ENCODE measurements at places on chromosomes 2 and 18.

- H3K36me3 ChIP-seq: no peaks in the 10 kb centered on the region
- H3K4me1 ChIP-seq: peaks cover 6% of the 10 kb centered on the region
- H3K27me3 ChIP-seq: peaks cover 89% of the 10 kb centered on the region
Measured at GRCh38 chr2:45008296-45009129, 739 bp downstream of the SIX2 start.

GRCh38 chr2:23041443-23041842 is 343.5 kb upstream of the KLHL29 start:
- H3K27ac ChIP-seq: no peak overlapping the region
- H3K27me3 ChIP-seq: no peaks in the 10 kb centered on the region
- no peaks in the 10 kb centered on the region for H3K4me1 ChIP-seq
- no peak overlapping the region for H3K4me3 ChIP-seq

DNA sequence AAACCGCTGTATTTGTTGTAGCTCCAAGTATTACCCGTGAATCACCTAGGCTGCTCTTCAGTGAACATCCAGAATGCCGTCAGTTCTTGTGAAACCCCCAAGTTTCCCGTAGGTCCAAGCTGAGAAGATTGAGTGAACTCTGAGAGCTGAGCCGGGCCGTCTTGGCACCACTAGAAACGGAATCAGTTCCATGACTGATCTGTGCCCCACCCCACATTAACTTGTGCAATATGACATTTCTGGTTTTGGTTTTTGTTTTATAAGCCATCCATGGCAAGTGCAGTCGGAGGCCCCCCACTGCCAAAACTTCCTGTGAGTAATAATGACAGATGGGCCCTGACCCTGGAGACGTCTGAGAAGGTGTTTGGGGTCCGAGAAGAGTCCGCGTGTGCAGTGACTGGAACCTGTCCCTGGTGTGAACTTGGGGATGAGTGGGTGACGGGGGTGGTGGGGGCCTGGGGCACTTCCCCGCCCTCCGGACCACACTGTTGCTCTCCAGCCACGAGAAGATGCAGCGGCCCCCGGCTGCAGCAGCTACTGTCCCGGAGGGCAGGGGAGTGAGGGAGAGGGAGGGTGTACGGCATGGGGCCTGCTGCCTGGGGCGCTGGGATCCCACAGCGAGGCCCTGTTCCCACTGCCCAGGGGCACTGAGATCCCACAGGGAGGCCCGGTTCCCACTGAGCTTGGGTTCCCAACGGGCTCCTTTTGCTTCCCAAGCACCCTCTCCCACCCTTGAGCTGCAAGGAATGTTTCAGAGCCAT is 26.5 kb downstream of the NFATC1 start:
- H3K4me1 ChIP-seq: peaks cover 13% of the 10 kb centered on the region
- no peak overlapping the region for H3K4me3 ChIP-seq
- H3K27me3 ChIP-seq: no peaks in the 10 kb centered on the region
- no peak for DNase-seq
- no peak overlapping the region for H3K27ac ChIP-seq
- H3K36me3 ChIP-seq: peaks cover 43% of the 10 kb centered on the region

DNA sequence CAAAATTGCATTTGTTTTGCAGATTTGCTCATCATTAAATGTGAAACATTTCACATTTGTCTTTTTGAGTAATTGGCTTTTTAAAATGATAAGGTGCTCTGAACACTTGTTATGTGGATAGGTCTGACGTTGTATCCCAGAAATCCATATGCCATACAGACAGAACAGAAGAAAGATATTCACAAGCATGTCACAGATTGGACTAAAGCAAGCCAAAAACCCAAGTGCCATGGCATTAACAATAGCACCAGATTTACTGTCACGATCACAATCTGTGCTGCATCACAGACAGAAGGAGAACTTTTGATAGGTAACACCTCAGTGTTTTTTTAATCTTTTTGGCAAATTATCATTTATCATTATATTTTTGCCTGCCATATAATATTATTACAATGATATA is 272.6 kb downstream of the ARHGAP15 start:
- peaks cover 14% of the 10 kb centered on the region for H3K4me1 ChIP-seq
- H3K27ac ChIP-seq: no peak overlapping the region
- no peaks in the 10 kb centered on the region for H3K36me3 ChIP-seq
- no peak overlapping the region for H3K4me3 ChIP-seq
- no peak for DNase-seq
- no peaks in the 10 kb centered on the region for H3K27me3 ChIP-seq

DNA sequence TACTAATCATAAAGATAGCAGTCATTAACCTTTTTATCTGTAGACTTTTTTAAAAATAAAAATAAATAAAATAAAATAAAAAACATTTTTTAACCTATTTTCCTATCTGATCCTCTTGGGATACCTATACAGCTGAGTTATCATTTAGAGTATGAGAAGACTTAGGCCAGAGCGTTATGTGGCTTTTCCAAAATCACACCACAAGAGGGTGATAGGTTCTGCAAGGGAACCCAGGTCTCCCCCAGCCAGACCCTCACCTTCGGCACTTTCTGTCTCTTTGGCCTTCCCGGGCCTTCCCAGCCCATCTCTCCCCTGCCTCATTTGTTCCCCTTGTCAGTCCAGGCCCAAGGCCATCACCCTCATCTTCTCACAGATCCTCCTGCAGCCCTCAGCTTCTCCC is 311.7 kb downstream of the SMAD2 start:
- H3K4me3 ChIP-seq: no peak overlapping the region
- H3K4me1 ChIP-seq: no peaks in the 10 kb centered on the region
- no peaks in the 10 kb centered on the region for H3K36me3 ChIP-seq
- H3K27ac ChIP-seq: no peak overlapping the region
- peaks cover 6% of the 10 kb centered on the region for H3K27me3 ChIP-seq
- no peak for DNase-seq

- DNase-seq: no peak
- H3K27ac ChIP-seq: no peak overlapping the region
- no peaks in the 10 kb centered on the region for H3K36me3 ChIP-seq
Measured at GRCh38 chr2:85221067-85221691, 88.0 kb downstream of the TCF7L1 start.

- no peak for DNase-seq
- no peak overlapping the region for H3K27ac ChIP-seq
- H3K36me3 ChIP-seq: no peaks in the 10 kb centered on the region
- H3K4me1 ChIP-seq: no peaks in the 10 kb centered on the region
Measured at GRCh38 chr18:407191-407590, 93.3 kb downstream of the COLEC12 start.

DNA sequence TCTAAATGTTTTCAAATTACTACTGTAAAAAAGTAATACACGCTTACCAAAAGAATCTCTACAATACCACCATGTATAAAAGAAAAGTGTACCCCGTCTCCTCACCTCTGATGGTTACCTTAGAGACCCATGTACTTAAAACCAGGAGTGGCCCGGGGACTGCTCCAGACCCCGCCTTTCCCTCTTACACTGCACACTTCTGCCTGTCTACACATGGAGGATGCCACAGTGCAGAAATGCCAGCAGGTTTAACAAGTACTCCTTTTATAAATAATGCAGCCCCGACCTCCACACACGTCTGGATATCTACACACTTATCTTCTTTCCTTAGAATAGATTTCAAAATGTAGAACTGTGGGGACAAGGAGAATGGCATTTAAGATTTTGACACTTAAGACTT is 5.3 kb downstream of the HDAC4 start:
- H3K27ac ChIP-seq: no peak overlapping the region
- no peak for DNase-seq
- no peaks in the 10 kb centered on the region for H3K27me3 ChIP-seq
- H3K4me3 ChIP-seq: no peak overlapping the region
- H3K4me1 ChIP-seq: peaks cover 31% of the 10 kb centered on the region
- H3K36me3 ChIP-seq: peaks cover 14% of the 10 kb centered on the region

DNA sequence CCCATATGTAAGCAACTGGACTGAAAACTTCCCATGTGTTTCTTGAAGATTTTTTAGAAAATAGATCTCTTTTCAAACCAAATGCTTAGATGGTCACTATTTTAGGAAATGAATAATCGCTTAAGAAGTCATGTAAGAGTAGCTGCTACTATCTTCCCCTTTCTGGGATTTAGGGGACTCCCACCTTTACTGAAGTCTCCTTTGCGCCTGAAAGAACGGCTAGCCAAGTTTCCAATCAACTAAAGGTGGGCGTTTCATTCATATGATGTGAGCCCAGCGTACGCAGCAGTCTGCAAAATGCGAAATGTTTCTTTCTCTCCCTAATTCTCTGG is 1.1 kb downstream of the DIPK1C start:
- DNase-seq: no peak
- H3K27ac ChIP-seq: no peak overlapping the region
- no peaks in the 10 kb centered on the region for H3K36me3 ChIP-seq
- H3K4me3 ChIP-seq: no peak overlapping the region
- peaks cover 68% of the 10 kb centered on the region for H3K27me3 ChIP-seq

- peaks cover 85% of the 10 kb centered on the region for H3K36me3 ChIP-seq
- H3K4me1 ChIP-seq: peaks cover 12% of the 10 kb centered on the region
- no peak overlapping the region for H3K4me3 ChIP-seq
- no peak overlapping the region for H3K27ac ChIP-seq
Measured at GRCh38 chr2:96271995-96272394, 6.0 kb downstream of the CIAO1 start.

DNA sequence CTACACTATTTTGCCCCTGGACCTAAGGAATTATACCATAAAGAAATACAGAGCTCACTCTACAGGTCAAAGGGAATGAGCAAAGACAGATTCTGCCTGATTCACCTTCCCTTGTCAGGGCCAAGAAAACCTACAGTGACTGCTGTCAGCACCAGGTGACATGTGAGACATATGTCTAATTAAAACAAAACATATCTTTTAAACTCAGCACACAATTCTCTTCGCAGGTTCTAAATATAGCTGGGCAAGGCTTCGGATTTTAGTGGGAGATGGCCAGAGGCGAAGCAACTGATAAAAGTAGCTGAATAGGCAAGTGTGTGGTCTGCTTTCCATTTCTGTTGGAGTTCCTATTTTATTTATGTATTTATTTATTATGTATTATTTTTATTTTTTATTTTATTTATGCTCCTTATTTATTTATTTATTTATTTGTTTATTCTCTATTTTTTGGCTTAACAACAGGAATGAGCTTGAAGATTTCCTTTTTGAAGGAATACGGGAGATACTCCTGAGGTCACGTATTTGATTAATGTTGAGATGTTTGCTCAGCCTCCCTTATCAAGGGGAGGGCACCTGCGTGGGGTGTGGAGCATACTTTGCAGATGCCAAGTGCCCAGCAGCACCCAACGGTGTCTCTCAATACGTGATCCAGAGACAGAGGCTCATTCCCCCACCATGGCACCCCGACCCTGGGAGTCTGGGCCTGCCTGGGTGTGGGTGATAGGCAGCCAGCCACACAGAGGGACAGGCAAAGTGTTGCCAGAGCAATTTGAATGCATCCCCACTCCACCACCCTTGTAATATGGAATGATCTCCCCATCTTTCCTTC is 141.8 kb downstream of the RNF152 start:
- no peak for DNase-seq
- H3K27ac ChIP-seq: no peak overlapping the region
- H3K27me3 ChIP-seq: peaks cover 4% of the 10 kb centered on the region
- no peaks in the 10 kb centered on the region for H3K4me1 ChIP-seq

- H3K27ac ChIP-seq: no peak overlapping the region
- H3K36me3 ChIP-seq: no peaks in the 10 kb centered on the region
- no peak overlapping the region for H3K4me3 ChIP-seq
- H3K4me1 ChIP-seq: no peaks in the 10 kb centered on the region
- no peaks in the 10 kb centered on the region for H3K27me3 ChIP-seq
- DNase-seq: no peak
Measured at GRCh38 chr2:184452907-184453306, 145.4 kb upstream of the ZNF804A start.

DNA sequence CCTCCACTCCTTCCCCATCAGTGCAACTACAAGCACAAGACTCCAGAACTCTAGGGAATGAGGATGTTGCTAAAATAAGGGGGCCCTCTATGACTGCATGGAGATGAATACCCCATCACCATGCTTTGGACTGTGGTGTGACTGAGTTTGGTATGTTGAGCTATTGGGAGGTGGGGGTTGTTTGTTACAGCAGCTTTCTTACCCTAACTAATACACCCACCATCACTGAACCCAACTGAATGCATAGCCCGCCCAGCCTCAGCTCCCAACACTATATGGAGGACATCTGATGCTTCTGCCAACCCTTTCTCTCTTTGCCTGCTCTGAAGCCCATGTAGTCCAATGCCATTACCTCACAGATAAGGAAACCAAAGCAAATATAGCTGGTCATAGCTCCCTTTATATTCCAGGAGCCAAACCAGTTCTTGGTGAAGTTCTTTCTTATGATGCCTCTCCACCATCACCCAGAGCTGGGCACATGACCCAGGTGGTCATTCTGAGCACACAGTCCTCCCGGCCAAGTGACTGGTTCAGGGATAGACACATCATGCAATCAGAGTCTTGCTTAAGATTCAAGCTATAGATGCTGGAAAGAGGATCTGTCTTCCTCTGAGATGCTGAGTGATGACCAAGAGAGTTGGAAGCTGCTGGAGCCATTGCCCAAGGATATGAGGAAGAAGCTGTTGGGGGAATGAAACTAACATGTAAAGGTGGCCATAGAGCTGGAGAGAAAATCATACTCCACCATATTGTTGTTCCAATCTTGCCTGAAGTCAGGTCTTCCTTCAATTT is 155.6 kb upstream of the HAAO start:
- peaks cover 3% of the 10 kb centered on the region for H3K4me1 ChIP-seq
- no peak overlapping the region for H3K27ac ChIP-seq
- no peak for DNase-seq
- peaks cover 3% of the 10 kb centered on the region for H3K27me3 ChIP-seq
- no peaks in the 10 kb centered on the region for H3K36me3 ChIP-seq

All from activated T-helper 2 cell treated with anti-CD3 and anti-CD28 coated beads, Interferon-gamma antibody, Interleukin-2, Interleukin-4, amounts not matched to agents 10 μg/mL and 5 μg/mL and 100 μg/mL, durations not matched to agents 14 hours and 24 hours and 36 hours (primary cell).